ENCODE measurements at places on chromosomes 7 and 10. TPM values are rescaled to one million over a fixed set of nuclear protein-coding genes. Genes with fewer than 3 reads are reported as not detected.

WBP1L gene
- 6.8 TPM for total RNA-seq

IGFBP3 gene
- total RNA-seq = 265 TPM

STK32C gene
- 9.3 TPM for total RNA-seq

SH2D4B gene
- total RNA-seq = 0.06 TPM

BICC1 gene
- total RNA-seq = 12.2 TPM

STEAP1 gene
- 24.9 TPM for total RNA-seq

GTF2I gene
- 82.6 TPM for total RNA-seq
